ENCODE measurements at places on chromosomes 7 and 10. TPM values are rescaled to one million over a fixed set of nuclear protein-coding genes. Genes with fewer than 3 reads are reported as not detected.

The SLC26A5 gene
- not detected for polyA plus RNA-seq

The TMUB1 gene
- 70.6 TPM for polyA plus RNA-seq

The PNLIPRP3 gene
- polyA plus RNA-seq = not detected

The NODAL gene
- polyA plus RNA-seq = not detected

The COL13A1 gene
- polyA plus RNA-seq = not detected

The EPO gene
- polyA plus RNA-seq = not detected

The COL17A1 gene
- polyA plus RNA-seq = not detected

The TRIM24 gene
- polyA plus RNA-seq = 5.8 TPM

The NCF1 gene
- 10.4 TPM for polyA plus RNA-seq
